ENCODE measurements at places on chromosomes 3 and 15.

DNA sequence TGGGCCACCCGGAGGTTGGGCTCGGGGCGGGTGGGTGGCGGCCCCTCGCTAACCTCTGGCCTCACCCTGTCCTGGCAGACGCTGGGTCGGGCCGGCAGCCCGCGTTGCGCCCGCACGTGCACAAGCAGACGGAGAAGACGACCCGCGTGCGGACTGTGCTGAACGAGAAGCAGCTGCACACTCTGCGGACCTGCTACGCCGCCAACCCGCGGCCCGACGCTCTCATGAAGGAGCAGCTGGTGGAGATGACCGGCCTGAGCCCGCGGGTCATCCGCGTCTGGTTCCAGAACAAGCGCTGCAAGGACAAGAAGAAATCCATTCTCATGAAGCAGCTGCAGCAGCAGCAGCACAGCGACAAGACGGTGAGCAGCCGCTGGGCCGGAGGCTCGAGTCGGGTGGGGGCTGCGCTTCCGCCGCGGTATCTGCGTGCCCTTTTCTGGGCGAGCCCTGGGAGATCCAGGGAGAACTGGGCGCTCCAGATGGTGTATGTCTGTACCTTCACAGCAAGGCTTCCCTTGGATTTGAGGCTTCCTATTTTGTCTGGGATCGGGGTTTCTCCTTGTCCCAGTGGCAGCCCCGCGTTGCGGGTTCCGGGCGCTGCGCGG lies 3.7 kb downstream of the ISL2 start:
- DNase-seq = no peak

DNA sequence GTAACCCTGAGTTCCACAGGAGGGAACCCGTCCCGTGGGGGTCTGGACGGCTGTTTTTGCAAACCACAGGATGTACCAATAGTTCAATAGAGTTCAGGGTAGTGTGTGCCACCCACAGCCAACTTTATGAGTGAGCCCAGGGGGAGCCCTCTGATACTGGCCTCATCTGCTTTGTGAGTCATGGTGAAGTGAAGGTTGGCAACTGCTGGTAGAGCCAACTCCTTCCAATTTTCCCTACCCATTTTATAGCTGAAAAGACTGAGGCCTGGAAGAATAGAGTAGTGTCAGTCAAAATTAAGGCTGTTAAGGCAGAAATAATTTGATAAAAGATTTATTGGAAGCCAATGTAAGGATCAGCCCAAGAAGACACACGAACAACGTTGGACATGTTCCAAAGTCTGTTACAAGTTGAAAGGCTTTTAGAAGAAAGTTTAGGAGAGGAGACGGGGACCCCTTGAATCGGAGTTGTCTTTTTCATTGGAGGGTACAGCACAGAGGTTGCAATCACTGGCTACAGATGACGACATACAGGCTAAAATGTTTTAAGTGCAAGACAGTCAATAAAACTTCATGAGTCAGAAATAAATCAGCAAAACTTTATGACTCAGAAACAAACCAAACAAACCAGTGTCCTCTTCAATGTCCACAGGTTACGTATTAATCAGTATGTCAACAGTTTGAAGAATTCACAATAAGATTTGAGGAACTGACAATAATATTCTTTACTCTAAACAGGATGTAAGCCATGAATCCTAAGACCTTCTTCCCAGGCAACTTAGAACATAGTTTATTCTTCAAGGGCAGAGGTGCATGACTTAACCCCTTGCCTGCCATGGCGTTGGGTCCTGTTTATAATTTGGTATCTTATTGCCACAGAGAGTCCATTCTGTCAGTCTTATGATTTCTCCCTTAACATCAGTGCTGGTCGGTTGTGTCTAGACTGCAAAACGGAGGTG lies 62.9 kb upstream of the NR2E3 start:
- DNase-seq = no peak

GRCh38 chr3:143363276-143363675 lies 243.7 kb downstream of the CHST2 start:
- no peak for DNase-seq

GRCh38 chr3:20321391-20322047 lies 135.5 kb upstream of the SGO1 start:
- no peak for DNase-seq

- DNase-seq = no peak
Observed at GRCh38 chr3:54123003-54123775, 837 bp downstream of the CACNA2D3 start.

- DNase-seq = no peak
Observed at GRCh38 chr3:173826416-173826815, 428.9 kb downstream of the NLGN1 start.

- DNase-seq = no peak
Observed at GRCh38 chr3:136989781-136990524, 32.2 kb downstream of the IL20RB start.

GRCh38 chr3:136931606-136932005 lies 26.2 kb upstream of the IL20RB start:
- no peak for DNase-seq

DNA sequence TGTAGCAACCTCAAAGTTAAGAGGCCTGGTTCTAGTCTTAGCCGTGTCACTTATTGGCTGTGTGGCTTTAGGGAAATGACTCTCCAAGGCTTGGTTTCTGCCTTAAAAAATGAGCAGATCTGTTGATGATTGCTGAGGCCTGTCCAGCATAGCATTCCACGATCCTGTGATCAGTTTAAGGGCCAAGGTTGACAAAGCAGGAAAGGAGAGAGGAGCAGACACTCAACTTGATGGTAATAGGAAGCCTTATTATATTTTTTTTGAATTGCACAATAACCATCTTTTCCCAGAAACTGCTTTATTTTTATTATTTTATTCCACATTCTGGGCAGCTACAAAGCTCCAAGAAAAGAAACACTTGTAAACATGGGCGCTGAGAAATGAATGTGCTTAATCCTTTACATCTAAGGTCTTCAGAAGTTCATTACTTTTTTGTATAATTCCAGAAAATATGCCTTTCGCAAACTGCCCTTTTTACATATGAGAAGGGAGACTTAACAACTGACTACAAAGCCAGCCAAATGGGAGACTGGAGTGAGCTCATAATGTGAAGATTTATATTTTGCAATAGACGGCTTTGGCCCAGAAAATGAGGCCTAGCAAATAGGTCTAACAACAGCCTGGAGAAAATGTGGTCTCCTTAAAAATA lies 241.0 kb downstream of the ATP8B4 start:
- no peak for DNase-seq
